ENCODE measurements at places on chromosomes 11 and 22.

DNA sequence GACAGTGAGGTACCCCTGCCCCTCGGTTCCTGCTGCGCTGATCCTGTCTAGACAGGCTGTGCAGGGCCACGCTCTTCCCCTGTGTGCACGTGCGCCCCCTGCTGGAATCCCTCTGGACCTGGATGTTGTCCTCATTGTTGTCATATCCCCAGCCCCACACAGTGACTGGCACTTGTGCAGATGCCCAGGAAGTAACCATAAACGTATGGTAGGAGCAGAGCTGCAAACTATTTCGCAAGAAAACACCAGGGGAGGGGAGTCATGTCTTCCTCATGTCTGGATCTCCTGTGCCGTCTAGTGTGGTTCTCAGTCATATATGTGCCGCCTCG lies 114.7 kb downstream of the CRYBB2 start:
- DNase-seq, result no peak

DNA sequence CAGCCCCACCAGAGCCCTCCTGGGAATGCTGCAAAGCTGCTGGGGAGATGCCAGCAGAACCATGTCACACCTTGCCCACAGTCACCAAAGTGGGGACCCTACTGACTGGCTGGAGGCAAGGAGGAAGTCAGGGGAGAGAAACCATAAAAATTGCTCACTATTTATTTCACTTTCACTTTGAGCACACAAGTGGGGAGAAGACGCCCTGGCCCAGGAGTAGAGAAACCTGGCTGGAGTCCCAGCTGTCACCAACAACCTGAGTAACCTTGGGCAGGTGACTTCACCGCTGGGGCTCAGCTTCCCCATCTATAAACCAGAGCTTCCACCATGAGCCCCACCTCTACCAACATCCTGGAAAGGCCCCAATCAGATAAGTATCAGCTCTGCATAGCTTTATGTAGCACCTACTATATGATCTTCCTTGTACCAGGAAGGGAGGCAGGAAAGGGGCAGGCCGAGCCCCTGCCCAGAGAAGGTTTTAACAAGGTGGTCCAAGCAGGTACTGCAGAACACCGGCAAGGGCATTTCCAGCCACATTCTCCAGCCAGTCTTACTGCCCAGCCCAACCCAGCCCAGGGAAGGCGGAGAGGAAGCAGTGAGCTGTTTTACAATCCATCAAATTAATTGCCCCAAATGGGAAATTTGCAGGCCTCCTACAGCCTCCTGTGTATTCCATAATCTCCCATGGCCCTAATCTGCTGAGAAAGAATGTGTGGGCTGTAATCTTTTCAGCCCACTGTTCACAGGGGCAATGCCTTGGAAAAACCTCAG lies 27.6 kb downstream of the PLEKHA7 start:
- no peak for DNase-seq

DNA sequence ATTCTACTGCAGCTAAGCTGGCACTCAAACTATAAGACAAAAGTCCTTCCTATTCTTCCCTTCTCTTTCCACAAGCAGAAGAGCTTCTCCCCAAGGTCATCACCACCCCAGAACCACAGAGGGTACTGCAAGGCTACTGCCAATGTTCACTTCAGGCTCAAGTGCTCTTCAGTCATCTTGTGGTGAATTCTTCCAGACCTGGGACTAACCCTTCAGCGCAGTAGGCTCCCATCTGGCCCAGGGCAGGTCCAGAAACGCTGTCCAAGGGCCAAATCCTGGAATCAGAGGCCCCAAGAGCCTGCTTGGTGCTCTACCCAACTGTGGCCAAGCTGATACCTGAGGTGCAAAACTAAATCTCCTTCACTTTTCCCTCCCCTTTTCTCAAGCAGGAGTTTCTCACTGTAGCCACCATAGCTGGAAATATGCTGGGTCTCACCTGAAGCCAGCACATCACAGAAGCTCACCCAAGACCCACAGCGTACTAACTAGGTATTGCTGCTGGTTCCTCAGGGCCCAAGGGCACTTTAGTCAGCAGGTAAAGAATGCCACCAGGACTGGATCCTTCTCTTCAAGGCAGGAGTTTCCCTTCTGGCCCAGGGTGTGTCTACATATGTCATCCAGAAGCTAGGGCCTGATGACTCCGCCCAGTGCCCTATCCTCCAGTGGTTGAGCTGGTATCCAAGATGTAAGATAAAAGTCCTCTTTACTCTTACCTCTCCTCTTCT lies 27.8 kb downstream of the FCHSD2 start:
- peak; percentile 59 for DNase-seq

- DNase-seq, result no peak
Observed at GRCh38 chr11:57348636-57349313, 10.6 kb downstream of the P2RX3 start.

GRCh38 chr11:60981515-60981914 lies 10.0 kb downstream of the CD6 start:
- no peak for DNase-seq

All from epithelial cell of prostate (primary cell).